ENCODE measurements at places on chromosomes 7 and 10.
A peak's percentile ranks its signal among the peaks of the same experiment; 100 is the strongest.

DNA sequence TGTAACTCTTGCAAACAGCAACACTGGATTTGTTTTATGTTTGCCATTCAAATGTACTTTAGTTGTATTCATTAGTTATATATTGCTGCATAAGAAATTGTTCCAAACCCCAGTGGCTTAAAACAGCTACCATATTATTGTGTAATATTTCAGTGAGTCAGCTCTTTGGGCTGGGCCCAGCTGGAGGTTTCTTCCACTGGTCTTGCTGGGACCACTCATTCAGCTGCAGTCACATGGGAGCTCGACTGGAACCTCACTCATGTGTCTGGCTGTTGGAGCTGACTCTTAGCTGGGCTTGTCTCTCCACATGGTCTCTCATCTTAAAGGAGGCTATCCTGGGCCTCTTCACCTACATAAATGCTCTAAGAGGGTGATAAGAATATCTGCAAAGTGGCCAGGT lies 23.2 kb upstream of the PIP4K2A start:
- DNase-seq = no peak

GRCh38 chr10:113541549-113541927 lies 11.3 kb upstream of the HABP2 start:
- no peak for DNase-seq

DNA sequence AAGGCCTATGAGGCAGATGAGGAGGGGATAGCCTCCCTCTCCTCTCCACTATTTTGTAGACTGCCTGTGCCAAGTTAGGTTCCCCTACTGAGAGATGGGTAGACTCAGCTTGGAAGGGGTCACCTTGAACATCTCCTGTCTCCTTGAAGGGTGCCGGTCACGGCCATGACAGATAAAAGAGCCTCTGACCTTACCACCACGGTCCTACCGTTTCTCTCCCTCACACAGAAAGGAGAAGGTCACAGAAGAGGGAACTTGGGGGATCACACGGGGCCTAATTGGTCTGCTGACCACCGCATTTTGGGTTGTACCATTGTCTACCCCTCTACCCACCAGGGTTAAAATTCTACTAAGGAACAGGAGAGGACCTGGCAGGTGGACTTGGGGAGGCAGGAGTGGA lies 17.0 kb downstream of the PRSS2 start:
- no peak for DNase-seq

GRCh38 chr7:23404546-23405239 lies 65.6 kb downstream of the IGF2BP3 start:
- DNase-seq = no peak

DNA sequence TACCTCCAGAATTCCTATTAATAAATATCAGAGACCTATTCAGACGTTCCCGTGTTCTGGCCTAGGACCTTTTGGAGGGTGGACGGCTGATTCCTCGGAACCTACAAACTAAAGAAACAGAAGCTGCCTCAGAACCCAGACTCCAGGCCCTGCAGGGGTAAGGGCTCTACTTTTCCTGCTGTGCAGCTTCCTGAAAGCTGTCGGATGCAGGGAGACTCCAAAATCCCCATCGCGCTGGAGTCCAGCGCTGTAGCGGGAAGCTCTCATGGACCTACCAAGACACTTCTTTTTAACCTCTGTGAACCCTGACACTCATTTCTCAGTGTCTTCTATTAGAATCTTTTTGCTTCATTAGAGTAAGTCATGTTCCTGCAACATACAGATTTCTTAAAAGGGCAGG lies 244.5 kb upstream of the PITRM1 start:
- DNase-seq = no peak

GRCh38 chr10:9274206-9274755 lies 1219.8 kb downstream of the GATA3 start:
- DNase-seq = no peak

- no peak for DNase-seq
Observed at GRCh38 chr7:132758986-132759385, 182.7 kb upstream of the PLXNA4 start.

DNA sequence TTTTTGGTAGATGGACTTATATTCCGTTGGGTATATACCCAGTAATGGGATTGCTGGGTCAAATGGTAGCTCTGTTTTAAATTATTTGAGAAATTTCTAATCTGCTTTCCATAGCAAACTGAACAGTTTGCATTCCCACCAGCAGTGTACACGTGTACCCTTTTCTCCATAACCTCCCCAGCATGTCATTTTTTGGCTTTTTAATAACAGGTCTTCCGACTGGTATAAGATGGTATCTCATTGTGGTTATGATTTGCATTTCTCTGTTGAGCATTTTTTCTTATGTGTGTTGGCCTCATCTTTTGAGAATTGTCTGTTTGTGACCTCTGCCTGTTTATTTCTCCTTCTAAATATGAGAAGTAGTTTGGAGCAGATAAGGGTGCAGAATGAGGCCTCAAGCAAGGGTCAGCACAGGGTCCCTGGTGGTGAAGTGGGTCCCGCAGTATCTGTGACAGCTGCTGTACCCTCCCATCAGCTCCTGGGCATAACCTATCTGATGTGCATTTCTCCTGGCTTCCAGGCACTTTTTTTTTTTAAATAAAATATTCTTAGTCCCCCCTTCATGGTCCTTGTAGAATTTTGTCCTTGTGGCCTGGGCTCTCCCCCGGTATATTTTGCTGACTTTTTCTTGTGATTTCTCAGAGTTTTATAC lies 73.5 kb downstream of the PROSER2 start:
- DNase-seq = no peak

GRCh38 chr10:79070081-79070605 lies 1.4 kb downstream of the ZMIZ1 start:
- no peak for DNase-seq

GRCh38 chr10:70856454-70856853 lies 31.9 kb downstream of the PCBD1 start:
- DNase-seq = no peak

- no peak for DNase-seq
Observed at GRCh38 chr7:150408393-150409299, 29.5 kb downstream of the ZNF775 start.

GRCh38 chr10:53183733-53184132 lies 411.1 kb upstream of the MBL2 start:
- DNase-seq = no peak

DNA sequence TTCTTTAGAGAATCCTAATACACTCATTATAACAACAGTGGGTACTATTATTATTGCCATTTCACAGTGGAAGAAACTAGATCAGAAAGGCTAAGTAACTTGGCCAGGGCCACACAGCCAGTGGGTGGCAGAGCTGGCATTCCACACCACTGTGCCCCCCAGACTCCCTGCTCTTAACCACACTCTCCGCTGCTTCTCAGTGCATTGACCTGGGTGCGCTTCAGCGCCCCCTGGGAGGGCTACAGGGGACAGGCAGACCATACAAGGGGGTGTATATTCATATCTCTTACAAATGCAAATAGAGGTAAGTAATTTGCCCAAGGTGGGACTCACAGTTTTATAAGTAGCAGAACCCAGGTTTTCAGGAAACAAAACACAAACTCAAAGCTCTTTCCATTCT lies 77.0 kb upstream of the NMT2 start:
- DNase-seq = no peak

GRCh38 chr10:47095211-47095610 lies 184.0 kb downstream of the PTPN20 start:
- no peak for DNase-seq

GRCh38 chr7:104955276-104955675 lies 58.7 kb upstream of the KMT2E start:
- no peak for DNase-seq

DNA sequence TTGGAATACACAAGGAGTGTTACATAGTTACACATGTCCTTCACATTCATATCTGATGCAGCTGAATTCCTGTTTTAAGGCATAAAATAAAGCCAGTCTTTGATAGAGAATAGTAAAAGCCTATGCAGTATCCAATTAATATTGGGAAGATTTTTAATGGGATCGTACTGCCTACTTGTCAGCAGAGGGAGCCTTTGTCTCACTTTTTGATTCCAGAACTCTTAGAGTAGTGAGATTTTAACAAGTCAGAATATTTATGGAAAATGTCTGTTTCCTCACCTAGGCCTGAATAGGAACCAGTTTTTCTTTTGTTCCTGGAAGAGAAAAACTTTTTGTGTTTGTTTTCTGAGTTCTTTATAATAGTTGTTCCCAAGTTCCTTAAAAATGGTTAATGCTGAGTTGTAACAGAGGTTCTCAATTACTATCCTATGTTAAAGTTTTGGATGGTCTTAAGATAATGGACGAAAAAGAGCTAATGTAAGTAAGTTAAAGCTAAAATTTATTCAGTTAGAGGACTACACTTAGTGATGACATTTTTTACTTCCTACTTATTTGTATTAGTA lies 114.0 kb downstream of the BBS9 start:
- DNase-seq = peak; percentile 46

DNA sequence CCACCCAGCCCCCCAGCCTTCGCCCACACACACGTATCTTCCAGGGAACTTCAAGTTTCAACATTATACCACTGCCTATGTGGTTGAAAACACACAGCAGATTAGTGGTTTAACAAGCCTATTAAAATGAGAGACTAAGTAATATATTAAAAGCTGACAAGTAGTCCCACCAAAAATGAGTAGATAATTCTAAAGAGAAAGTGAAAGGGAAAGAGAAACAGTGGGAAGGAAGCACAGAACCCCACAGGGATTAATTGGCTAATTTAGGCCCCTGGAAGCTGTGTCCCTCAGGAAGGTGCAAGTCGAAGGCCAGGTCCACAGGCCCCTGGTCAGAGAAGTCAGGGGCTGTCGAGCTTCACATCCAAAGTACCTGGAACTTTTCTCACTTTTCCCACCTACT lies 210.5 kb upstream of the YAE1 start:
- DNase-seq = no peak

DNA sequence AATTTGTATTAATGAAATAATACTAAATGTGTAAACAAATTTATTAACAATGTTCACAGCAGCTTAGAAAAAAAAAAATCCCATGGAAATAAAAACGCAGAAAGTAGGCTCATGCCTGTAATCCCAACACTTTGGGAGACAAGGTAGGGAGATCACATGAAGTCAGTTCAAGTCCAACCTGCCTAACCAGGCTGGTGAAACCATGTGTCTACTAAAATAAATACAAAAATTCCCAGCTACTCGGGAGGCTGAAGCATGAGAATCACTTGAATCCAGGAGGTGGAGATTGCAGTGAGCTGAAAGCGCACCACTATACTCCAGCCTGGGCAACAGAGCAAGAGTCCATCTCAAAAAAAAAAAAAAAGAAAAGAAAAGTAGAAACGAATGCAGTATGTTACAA lies 36.2 kb downstream of the LARP4B start:
- no peak for DNase-seq

DNA sequence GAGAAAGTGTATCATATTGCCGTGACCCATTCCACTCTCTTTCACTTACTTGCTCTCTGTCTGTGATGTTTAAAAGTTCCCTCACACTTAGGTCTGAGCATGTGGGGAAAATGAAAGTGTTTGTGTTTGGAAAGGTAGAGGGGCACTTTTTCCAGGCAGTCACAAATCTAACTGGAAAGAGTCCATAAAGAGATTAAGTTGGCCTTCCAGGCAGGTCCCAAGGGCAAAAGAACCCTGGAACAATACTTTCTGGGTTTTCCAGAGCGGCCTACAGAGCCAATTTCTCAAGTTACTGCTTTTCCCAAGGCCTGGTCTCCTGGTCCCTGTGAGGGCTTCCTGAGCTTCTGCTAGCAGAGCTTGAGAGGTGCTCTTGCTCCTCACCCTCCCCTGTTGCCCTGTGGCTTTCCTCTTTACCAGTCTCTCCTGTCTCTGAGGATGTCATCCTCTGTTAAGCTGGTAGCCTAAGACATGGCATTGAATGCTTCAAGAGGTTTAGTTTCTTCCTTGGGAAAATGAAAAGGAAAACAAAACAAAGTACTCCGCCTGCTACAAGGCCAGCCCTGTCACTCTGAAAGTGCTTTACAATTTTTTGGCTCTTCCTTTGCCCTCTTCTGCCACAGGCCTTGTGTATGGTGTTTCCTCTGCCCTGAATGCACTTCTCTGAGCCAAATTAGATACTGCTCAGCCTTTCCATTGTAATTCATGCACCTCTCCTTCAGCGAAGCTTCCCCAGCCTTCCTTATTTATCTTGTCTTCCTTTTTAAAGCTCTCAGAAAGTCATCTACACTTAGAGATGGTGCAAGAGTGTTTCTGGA lies 20.1 kb downstream of the TES start:
- no peak for DNase-seq

GRCh38 chr10:14020037-14020664 lies 310.6 kb downstream of the FRMD4A start:
- DNase-seq = peak; percentile 56

DNA sequence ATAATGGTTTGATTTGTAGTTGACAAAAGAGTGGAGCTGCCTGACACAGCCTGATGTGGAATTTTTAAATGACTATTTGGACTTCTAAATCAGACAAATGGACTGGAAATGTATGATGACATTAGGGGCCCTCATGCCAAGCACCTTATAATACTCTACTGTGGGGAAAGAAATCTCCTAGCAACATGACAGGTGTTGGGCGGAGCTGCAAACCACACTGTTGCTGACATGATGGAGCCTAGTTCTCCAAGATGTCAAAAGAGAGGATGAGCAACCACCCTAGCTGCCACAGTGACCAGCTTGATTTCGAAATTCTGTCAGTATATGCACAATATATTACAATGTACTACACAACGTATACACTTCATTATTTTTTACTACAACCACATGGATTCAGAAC lies 65.8 kb downstream of the RHOBTB1 start:
- DNase-seq = no peak

DNA sequence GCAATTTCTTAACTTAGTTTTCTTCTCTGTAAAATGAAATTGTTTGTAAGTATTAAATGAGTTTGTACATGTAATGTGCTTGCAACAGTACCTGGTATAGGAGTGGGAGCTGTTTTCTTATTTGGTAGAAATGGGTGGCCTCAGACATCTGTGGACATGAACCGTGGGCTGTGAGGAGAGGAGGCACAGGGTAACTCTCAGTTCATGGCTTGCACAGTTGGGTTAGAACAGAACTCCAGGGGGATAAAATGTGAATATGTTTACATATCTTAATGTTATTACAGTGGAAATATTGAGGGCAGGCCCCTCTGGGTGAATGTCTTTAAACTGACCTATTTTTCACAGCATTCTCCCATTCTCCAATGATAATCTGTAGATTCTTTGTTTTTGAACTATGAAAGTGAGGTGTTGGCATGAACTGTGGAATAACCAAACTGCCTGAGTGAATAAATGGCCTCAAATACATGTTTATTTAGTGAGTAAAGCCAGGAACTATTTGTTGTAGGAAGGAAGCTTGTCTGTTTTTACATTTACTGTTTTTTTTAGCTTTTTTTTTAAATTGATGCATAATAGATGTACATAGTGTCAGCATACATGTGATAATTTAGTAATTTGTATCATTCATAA lies 2.6 kb downstream of the ABCA13 start:
- no peak for DNase-seq

DNA sequence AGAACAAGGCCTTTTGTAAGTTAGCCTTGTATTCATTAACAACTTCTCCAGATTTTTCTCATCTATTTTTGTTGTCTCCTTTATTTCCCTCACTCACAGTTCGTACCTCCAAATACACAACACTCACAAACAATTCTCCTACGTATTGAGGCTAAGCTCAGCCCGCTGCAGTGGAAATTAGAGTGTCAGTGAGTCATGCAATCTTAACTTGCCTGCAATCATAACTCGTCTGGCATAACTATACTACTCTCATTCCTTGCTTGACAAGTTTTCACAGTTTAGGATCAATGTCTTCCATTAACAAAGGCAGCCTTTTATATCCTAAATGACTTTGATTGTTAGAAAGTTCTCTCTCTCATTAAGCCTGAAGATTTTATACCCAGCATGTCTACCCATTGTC lies 23.8 kb downstream of the TMEM196 start:
- DNase-seq = no peak

GRCh38 chr7:100965723-100966541 lies 3.4 kb upstream of the MUC12 start:
- peak; percentile 43 for DNase-seq

- peak; percentile 17 for DNase-seq
Observed at GRCh38 chr10:27241010-27241651, 534 bp upstream of the ACBD5 start.
